Stimulated activated CD4-positive, alpha-beta T cell treated with anti-CD3 and anti-CD28 coated beads, Interleukin-4, amount 100 ng/mL, for 1 hour (primary cell): ENCODE measurements at places on chromosomes 7 and 10.

DNA sequence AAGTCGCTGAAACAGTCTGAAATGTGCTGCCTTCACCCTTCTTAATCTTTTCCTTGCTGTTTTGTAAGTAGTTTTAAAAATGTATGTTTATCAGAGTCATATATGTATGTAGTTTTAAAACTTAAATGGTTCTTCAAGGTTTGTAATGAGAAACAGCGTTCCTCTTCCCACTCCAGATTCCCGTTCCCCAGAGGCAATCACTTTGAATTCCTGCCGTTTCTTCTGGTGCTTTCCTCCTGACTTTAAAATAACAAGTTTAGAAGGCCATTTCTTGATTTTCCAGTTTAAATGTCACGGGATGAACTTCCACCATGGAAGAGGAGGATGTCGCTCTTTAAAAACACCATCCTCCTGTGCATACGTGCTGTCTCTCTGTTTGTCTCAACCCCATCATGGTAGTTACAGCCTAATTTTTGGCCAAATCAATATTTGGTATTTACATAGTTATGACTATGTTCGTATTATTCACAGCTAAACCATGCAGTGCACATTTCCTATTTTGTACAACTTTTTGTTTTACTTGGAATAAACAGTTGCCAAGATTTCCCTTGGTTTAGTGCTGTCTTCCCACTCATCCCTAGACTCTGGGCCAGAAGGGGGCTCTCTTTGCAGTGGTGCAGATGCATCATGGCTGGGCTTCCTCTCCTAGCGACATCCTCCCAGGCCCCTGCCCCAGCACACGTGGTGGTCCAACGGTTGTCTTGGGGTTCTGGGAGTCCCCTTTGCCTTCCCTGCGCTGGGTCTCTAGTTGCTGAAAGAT lies 151.4 kb downstream of the PTPN20 start:
- DNase-seq: no peak

GRCh38 chr7:148598351-148598750 lies 7.8 kb downstream of the C7orf33 start:
- DNase-seq: no peak

- DNase-seq: peak; percentile 25
Measured at GRCh38 chr10:4546500-4546899, 279.5 kb upstream of the AKR1E2 start.

- DNase-seq: no peak
Measured at GRCh38 chr7:9835199-9835598, 1138.5 kb upstream of the PHF14 start.

GRCh38 chr7:22559829-22560489 lies 60.0 kb upstream of the STEAP1B start:
- peak; percentile 66 for DNase-seq

DNA sequence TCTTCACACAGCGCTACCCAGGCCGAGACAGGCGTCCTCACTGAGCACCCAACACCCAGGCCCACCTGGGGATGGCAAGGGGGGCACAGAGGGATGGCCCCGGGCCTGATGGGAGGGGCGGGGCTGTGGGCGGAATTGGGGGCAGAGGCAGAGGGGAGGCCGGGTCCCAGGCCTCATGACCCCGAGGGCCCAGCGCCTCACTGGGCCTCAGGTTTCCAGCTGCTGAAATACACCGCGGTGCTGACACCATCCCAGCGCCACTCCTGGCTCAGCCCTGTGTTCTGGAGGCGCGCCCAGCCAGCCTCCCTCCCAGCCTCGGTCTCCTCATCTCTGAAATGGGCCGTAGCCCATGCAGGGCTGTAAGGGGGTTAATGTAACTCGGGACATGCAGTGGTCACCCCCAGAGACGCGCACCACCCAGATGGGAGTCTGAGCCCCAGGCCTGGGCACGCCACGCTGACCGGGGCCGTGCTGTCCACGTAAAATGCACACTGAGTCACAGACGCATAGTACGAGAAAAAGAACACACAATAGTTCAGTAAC lies 82.3 kb downstream of the UNCX start:
- no peak for DNase-seq

- no peak for DNase-seq
Measured at GRCh38 chr10:89478085-89478738, 57.2 kb downstream of the SLC16A12 start.

GRCh38 chr7:139976838-139977656 lies 85.7 kb downstream of the PARP12 start:
- no peak for DNase-seq

DNA sequence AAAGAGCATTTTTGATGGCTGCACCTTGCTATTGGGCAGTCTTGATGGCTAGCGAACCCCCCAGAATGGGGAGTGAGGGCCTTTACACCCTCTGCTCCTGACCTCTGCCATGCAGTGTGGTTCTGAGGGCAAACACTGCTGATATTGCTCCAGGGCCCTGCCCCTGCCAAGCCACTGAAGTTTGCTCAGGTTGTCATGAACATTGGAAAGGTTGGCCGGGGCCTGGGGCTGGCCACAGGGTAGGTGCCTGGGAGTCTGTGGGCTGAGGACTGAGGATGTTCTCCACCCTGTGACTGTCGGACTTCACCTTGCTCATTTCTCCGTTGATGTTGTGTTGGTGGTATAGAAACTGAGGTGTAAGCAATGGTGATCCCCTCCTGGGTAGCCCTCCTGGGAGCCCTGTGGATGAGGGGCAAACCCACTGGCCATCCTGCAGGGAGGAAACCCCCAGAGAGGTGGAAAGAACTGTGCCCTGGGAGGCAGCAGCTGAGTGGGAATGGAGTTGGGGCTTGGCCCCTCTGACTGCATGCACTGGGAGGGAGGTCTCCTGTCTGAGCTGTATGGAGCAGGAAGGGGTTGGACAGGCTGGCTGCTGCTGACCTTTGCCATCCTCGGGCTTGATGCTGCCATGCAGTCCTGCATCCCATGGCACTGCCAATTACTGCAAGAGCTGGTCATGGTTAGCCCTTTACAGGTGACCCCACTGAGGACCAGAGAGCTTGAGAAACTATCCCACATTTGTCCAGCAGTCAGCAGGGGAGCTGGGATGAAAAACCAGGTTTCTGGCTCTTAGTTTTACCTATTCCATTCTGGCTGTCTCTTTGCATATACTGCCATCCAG lies 77.1 kb downstream of the SH2D4B start:
- no peak for DNase-seq

DNA sequence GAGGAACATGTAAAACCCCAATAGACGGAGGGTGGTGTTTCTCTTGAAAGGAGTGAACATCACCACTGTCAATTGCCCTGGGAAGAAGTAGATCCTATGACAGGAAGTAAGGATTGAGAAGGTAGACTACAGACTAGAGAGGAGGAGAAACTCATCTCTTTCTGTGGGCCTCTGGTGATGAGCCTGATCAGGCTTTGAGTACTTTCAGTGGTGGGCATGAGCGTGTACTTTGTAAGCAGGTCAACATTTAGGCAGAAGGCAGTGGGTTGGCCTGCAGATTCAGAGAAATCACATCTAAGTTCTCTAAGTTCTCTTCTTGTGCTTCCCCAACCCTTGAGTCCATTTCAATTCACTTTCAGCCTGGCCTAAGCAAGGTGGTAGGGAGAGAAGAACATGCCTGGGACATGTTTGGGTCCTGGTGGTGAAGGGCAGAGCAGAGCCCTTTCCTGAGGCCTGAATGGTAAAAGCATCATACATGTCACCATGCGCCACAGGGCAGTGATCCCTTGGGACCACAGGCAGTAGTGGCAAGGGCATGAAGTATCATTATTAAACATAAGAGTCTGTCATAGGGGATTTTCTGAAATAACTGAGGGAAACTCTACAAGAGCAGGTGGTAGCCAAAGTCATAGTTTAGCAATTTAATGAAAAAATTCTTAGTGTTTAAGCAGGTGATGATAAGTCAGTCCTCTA lies 56.4 kb upstream of the ANKRD1 start:
- no peak for DNase-seq

GRCh38 chr7:4202154-4202736 lies 479.9 kb upstream of the FOXK1 start:
- no peak for DNase-seq

DNA sequence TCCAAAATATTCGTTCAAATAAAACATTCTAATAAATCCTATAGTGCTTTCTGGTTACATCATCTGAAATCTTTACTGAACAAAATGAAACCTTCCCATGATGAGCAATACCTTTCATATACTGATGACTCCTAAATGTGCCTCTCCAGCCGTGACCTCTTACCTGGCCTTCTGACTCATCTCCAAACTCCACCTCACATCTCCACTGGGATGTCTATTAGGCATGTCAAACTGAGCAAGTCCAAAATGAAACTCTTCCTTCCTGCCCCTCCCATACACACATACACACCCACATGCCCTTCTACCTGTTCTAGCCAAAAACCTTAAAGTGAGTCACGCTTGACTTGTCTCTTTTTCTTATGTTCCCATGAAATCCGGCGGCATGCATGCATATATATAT lies 22.9 kb downstream of the GSAP start:
- DNase-seq: peak; percentile 37

DNA sequence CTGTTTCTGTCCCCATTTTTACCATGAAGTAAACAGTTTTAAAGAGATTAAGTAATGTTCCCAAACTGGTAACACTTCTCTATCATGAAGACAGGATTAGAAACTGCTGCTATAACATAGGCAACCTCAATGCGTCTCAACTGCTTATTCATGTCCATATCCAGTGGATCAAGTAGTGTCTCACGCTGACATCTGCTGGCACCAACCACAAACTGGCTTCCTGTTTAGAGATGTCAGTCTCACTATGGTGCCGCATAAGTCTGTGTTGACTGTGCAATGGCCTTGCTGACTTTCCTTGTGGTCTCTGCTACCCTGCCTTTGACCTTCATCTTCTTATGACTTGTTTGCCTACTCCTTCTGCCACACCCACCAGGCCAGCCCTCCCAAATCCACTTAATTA lies 369.6 kb upstream of the DPP6 start:
- no peak for DNase-seq

DNA sequence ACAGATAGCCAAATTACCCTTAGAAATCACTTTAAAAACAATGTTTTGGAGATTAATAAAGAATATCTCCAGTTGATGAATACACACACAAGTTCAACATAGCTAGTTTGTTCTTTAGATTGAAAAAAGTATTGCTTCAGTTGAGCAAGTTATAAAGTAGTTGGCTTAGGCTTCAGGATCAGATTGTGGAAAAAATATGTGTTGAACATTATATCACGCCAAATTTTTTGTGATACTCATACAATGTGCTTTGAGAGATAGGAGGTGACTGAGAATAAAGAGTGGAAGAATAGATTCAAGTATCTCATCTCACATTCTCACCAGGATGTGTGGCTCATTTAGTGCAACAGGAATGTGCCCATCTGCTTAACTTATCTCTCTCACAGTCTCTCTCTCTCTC lies 553.3 kb downstream of the HTR7 start:
- no peak for DNase-seq

DNA sequence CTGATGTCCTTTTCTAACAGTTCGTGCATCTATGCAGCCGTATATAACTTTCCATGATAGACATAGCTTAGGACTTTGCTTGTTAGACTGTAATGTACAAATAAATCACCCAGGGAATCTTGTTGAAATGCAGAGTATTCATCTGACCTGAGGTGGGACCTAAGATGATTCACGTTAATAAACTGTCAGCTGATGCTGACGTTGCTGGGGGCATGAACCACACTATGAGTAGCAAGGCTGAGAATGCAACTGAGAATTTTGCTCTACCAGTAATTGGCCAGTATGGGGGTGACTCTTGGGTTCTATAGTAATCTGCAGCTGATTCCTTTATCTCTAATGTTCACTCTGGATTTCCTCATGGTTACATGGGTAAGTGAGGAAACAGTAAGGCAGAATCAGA lies 130.1 kb upstream of the MALRD1 start:
- DNase-seq: no peak

DNA sequence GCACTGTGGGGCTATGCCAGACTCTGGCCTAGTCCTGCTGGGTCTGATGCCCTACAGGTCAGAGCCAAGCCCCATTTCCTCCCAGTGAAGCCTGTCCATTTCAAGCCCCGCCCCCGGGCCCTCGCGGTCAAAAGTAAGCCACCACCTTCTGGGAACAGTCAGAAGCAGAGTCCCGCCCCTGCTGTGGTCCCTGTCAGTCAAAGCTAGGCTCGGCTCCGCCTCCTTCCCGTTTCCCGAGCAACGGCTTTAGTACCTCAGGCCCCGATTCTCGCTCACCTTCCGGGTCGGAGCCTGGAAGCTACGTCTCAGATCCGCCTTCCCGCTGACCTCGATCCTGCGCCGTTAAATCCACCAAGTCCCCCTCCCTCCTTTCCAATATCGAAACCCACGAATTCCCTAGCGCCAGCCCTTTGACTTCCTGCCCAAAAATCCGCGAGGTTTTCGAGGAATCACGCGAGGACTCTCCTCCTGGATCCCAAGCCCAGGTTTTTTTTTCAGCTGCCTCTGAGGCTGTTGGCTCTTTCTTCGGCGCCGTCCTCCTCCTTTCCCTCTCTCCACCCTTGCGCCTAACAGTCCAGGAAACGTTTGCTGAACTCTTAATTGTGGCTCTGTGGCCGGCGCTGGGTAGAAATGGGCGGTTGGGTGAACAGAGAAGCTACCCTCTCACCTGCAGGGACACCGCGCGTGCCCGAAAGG lies 11.8 kb downstream of the SFXN3 start:
- DNase-seq: peak; percentile 86

DNA sequence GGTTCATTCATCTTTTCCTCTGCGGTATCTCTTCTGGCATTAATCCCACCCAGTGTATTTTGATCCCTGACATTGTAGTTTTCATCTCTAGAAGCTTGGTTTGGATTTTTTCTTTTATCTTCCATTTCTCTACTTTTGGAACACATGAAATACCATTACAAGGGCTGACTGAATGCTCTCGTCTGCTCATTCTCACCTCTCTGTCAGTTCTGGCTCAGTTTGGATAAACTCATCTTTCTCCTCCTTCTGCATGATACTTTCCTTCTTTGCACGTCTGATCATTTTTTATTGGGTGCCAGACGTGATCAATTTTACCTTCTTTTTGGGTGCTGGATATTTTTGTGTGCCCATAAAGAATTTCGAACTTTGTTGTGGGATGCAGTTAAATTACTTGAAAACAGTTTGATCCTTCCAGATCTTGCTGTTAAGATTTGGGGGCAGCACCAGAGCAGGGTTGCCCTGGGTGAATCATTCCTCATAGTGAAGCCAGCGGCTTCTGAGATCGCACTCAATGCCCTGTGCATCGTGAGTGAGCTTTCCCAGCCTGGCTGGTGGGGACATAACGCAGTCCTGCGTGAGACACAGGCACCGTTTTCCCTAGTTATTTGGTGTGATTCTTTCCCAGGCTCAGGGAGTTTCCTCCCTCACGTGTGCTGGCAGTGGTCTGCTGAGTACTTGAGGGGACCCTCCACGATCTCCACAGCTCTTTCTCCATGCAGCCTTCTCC lies 53.8 kb downstream of the LHPP start:
- no peak for DNase-seq

GRCh38 chr7:24668927-24669635 lies 88.2 kb downstream of the GSDME start:
- DNase-seq: no peak

- peak; percentile 30 for DNase-seq
Measured at GRCh38 chr7:155009570-155010157, 6.7 kb upstream of the PAXIP1 start.
